ENCODE measurements at places on chromosomes 1 and 21. TPM values are rescaled to one million over a fixed set of nuclear protein-coding genes. Genes with fewer than 3 reads are reported as not detected.

- no peak overlapping the region for H3K27ac ChIP-seq
- no peaks in the 10 kb centered on the region for H3K27me3 ChIP-seq
- no peaks in the 10 kb centered on the region for H3K4me1 ChIP-seq
- H3K36me3 ChIP-seq, result no peaks in the 10 kb centered on the region
These were observed 38.6 kb downstream of the NFIA start for GRCh38 chr1:61120998-61121397.

DNA sequence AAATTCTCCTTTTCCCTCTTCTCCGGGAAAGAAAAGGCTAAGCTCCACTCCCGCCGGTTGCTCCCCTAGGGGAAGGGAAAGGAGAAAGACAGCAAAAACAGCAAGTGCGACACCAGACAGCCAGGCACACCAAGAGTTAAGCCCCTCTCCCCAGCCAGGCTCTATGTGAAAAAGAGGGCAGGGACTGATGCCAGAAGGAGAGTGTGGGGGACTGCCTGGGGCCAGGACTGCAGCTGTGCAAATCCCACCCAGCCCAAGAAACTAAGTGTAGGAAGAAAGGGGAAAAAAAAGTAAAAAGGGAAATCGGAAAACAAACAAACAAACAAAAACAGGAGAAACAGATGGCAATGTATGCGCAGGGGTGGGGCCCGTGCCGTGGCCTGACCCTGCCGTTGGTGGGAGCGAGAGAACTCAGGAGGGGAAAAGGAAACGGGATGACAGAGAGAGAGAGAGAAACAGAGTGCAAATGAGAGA lies 27.7 kb upstream of the FMO1 start:
- DNase-seq, result peak; percentile 87
- H3K4me3 ChIP-seq, result peak overlapping the region; percentile 43

DNA sequence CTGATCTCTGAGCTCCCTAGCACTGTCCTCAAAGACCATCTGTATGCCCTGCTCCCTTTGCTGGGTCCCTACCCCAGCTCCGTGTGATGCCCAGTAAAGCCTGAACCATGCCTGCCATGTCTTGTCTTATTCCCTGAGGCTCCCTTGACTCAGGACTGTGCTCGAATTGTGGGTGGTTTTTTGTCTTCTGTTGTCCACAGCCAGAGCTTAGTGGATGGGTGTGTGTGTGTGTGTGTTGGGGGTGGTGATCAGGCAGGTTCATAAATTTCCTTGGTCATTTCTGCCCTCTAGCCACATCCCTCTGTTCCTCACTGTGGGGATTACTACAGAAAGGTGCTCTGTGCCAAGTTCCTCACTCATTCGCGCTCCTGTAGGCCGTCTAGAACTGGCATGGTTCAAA lies 5.7 kb downstream of the GSTM5 start:
- DNase-seq, result peak; percentile 0
- no peaks in the 10 kb centered on the region for H3K36me3 ChIP-seq
- H3K4me3 ChIP-seq, result no peak overlapping the region
- H3K4me1 ChIP-seq, result no peaks in the 10 kb centered on the region
- H3K27me3 ChIP-seq, result no peaks in the 10 kb centered on the region
- no peak overlapping the region for H3K27ac ChIP-seq

DNA sequence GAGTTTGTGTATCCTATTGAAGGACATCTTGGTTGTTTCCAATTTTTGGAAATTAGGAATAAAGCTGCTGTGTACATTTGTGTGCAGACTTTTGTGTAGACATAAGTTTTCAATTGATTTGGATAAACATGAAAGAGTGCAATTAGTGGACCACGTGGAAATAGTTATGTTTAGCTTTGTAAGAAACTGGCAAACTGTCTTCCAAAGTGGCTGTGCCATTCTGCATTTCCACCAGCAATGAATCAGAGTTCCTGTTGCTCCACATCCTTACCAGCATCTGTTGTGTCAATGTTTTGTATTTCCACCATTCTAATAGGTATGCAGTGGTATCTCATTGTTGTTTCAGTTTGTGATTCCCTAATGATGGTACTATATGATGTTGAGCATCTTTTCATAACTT lies 46.5 kb downstream of the FH start:
- H3K27me3 ChIP-seq, result no peaks in the 10 kb centered on the region
- no peak overlapping the region for H3K4me3 ChIP-seq
- H3K27ac ChIP-seq, result no peak overlapping the region
- no peaks in the 10 kb centered on the region for H3K4me1 ChIP-seq

Gene PIK3R3
- total RNA-seq, result 81.2 TPM
